Endodermal cell (in vitro differentiated cells): ENCODE measurements at places on chromosomes 13 and 19.
A peak's percentile ranks its signal among the peaks of the same experiment; 100 is the strongest.

- peak; percentile 91 for DNase-seq
Measured at GRCh38 chr19:17775245-17775927, 19.6 kb upstream of the B3GNT3 start.

- no peak for DNase-seq
Measured at GRCh38 chr13:27534981-27535380, 84.6 kb upstream of the MTIF3 start.

- no peak for DNase-seq
Measured at GRCh38 chr19:5642204-5642603, 19.3 kb downstream of the SAFB start.

DNA sequence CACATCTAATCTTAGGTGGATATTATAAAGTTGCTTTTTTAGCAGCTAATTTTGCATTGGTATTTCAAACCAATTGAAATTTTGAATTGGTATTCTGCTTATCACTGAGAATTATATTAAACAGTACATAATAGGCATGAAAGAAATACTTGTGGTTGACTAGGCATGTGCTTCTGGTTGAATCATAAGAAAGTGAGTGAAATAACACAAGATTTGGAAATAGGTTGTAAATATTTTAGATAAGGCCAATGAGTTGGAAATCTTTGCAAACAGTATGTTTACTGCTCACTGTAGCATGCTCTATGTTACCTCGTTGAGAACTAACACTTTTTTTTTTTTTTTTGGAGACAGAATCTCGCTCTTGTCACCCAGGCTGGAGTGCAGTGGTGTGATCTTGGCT, 66.8 kb upstream of the RFC3 start:
- no peak for DNase-seq

DNA sequence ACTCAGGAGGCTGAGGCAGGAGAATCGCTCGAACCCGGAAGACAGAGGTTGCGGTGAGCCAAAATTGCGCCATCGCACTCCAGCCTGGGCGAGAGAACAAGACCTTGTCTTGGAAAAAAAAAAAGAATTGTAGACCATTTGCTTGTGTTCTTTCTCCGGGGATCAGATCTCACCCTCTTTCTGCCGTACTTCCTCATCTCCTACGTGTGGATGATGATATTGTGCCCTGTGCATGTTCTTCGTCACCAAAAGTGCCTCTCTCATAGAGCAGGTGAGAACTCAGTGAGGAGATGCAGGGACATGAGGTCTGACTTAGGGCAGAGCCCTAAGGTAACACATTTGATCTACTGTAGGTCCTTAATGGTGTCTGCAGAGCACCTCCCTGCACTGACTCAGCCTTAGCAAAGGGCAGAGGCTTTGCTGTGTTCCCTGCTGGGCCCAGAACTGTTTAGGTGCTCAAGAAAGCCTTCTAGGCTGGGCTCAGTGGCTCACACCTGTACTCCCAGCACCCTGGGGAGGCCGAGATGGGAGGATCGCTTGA, 1.3 kb downstream of the APOC2 start:
- DNase-seq = no peak

- no peak for DNase-seq
Measured at GRCh38 chr19:3818466-3818865, 32.3 kb upstream of the MATK start.

GRCh38 chr13:34040863-34041262, 222.9 kb downstream of the RFC3 start:
- DNase-seq = no peak

GRCh38 chr13:30829145-30829832, 76.8 kb upstream of the MEDAG start:
- DNase-seq = no peak

GRCh38 chr19:7480970-7481255, 7.9 kb downstream of the PEX11G start:
- DNase-seq = no peak

GRCh38 chr19:55041627-55042343, 3.7 kb upstream of the GP6 start:
- DNase-seq = no peak

DNA sequence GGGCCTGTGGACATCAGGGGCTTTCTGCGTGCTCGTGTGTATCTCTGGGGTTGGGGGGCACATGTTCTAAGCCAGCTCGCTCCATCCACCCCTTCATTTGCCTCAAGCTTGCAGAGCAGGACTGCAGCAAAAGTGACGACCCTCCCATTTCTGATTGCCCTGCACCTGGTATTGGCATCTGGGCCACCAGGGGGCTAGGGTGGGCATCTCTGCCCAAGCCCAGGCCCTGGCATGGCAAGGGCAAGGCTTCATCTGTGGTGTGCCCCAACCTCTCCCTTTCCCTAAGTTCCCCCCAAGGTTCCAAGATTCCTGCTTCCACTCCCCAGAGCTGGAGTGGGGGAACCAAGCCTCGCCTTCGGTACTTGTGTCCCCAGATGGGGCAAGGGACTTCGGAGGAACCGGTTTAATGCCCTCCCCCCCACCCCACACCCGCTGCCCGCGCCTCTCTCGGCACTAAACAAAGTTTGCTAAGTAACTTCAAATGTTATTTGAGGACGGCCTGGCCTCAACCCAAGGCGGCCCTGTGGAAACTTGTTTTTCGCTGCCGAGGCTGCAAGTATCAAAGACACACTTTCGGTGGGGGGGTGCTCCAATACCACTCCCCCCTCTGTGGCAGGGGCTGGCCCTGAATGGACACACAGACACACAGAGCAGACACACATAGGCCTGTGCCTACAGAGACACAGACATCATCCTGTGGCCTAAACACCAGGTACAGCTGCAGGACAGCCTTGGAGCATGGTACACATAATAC, 12.2 kb downstream of the NFIX start:
- no peak for DNase-seq

- no peak for DNase-seq
Measured at GRCh38 chr13:95289020-95289444, 12.2 kb downstream of the ABCC4 start.
